Glutamatergic neuron (in vitro differentiated cells): ENCODE measurements at places on chromosomes 5 and 9.
A peak's percentile ranks its signal among the peaks of the same experiment; 100 is the strongest.

DNA sequence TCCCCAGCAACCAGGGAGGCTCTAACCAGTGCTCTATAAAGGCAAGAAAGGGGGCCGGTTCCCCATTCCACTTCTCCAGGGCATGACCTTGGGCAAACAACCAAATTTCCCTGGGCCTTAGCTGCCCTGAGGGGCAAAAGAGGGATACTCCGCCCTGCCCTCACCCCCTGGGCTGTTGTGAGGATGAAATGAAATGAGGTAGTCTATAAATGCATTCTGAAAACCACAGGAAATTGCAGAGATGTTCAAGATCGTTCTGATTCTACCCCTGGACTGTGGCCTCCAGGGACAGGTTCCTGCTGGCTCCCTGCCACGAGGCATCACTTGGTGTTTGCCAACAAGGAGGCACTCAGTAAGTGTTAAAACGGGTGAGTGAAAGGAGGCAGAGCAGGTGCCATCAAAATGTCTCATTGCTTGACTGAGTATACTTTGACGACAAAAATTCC is 5.7 kb downstream of the RAPGEF1 start:
- DNase-seq: no peak

- DNase-seq: no peak
Observed at GRCh38 chr5:55847837-55848236, 3.3 kb upstream of the IL31RA start.

GRCh38 chr9:32334112-32334511 is 50.3 kb upstream of the ACO1 start:
- no peak for DNase-seq

GRCh38 chr9:123753669-123754258 is 176.2 kb downstream of the DENND1A start:
- DNase-seq: no peak

GRCh38 chr5:172840432-172841154 is 6.5 kb downstream of the ERGIC1 start:
- DNase-seq: no peak

- DNase-seq: peak; percentile 17
Observed at GRCh38 chr9:114273461-114273881, 49.4 kb upstream of the ORM1 start.

GRCh38 chr9:130180516-130180915 is 8.3 kb downstream of the NCS1 start:
- DNase-seq: peak; percentile 15

DNA sequence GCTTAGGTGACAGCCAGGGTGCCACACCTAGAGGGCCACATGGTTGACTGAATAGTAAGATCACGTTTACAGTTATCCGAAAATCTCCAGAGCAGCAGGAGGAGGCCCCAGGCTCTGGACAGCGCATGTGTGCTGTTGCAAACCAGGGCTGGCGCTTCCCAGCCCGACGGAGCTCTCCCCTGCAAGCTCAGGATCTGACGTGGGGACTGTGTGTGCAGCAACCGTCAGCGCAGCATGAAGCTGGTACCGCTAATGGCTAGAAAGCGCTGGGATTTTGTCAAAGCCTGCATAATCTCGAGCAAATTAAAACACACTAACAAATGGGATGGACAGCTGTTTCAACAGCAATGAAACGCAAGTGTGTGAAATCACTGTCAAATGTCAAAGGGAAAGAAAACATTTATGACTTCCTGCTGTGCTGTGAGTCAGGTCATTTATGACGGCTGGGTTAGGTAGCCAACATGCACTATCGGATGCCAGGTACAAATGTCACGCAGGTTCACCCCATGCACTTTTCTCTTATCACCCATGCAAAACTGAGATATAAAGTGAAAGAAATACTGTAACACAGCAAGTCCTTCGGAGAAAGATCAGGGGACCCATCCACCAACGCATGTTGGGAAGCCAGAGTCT is 7.5 kb downstream of the SURF4 start:
- DNase-seq: no peak

DNA sequence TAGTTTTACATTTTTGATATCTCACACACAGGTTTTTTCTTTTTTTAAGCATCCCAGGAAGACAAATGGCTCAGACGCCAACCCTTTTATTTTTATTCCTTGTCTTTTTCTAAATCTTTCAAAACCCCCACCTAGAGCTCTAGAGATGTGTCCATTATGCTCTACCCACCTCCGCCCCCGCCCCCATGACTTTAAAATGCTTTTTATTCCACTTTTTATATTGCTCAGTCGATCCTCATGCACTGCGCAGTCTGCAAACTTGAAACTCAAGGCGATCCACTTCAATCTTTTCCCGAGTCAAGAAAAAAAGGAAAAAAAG is 411 bp upstream of the MAT2B start:
- no peak for DNase-seq

DNA sequence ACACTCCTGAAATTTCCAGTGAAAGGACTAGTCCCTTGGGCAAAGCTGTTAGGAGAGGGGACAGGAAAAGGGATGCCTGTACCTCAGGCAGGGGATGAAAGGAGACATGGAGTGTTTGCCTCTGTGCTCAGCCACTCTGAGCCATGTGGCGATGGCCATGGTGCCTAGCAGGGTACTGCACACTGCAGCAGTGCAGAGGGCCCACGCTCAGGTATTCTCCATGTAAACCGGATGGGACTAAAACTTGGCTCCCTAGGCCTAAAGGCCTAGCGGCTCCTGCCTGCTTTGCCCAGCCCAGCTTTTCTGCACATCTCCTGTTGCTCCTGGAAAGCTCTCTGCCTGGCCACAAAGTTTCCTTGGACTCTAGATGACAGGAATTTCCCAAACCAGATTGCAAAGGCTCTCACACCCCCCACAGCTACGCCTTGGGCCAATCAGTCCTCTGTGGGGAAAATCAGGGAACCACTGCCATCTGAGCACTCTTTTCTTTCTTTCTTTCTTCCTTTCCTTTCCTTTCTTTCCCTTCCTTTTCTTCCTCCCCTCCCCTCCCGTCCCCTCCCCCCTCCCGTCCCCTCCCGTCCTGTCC is 44.3 kb downstream of the HABP4 start:
- DNase-seq: no peak

GRCh38 chr9:126615245-126615790 is 1.6 kb downstream of the LMX1B start:
- DNase-seq: peak; percentile 43

- DNase-seq: no peak
Observed at GRCh38 chr5:1285883-1286291, 9.0 kb downstream of the TERT start.

- no peak for DNase-seq
Observed at GRCh38 chr9:97987487-97987886, 4.3 kb downstream of the ANP32B start.

DNA sequence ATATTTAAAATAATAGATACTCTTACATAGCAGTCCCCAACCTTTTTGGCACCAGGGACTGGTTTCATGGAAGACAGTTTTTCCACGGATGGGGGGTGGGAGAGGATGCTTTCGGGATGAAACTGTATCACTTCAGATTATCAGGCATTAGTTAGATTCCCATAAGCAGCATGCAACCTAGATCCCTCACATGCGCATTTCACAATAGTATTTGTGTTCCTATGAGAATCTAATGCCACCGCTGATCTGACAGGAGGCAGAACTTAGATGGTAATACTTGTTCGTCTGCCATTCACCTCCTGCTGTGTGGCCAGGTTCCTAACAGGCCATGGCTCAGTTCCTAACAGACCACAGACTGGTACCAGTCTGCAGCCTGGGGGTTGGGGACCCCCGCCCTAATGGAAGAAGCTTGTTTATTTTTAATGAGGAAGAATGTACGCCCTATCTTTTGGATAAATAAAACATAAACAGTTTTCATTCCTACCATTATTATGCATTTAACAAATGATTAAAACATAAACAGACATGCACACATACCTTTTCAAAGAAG is 187.7 kb downstream of the ZSWIM6 start:
- DNase-seq: no peak

- DNase-seq: no peak
Observed at GRCh38 chr9:95017062-95017461, 290.6 kb downstream of the AOPEP start.

GRCh38 chr5:153799466-153799865 is 239.2 kb downstream of the FAM114A2 start:
- DNase-seq: no peak

DNA sequence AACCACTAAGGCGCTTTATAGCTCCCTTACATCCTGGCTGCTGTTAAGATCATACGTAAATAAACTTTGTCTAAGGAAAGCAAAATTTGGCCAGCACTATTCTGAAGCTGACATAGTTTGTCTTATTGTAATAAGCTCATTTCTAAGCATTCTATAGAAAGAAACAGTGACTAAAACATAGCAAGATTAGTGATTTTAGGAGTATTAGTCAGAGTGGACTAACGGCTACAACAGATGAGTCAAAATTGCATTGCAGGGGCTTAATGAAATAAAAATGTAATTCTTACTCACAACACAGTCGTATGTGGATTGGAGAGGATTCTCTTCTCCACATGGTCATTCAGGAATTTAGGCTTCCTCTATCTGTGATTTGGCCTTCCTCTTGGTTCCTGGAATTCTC is 347.6 kb downstream of the GADD45G start:
- DNase-seq: no peak

DNA sequence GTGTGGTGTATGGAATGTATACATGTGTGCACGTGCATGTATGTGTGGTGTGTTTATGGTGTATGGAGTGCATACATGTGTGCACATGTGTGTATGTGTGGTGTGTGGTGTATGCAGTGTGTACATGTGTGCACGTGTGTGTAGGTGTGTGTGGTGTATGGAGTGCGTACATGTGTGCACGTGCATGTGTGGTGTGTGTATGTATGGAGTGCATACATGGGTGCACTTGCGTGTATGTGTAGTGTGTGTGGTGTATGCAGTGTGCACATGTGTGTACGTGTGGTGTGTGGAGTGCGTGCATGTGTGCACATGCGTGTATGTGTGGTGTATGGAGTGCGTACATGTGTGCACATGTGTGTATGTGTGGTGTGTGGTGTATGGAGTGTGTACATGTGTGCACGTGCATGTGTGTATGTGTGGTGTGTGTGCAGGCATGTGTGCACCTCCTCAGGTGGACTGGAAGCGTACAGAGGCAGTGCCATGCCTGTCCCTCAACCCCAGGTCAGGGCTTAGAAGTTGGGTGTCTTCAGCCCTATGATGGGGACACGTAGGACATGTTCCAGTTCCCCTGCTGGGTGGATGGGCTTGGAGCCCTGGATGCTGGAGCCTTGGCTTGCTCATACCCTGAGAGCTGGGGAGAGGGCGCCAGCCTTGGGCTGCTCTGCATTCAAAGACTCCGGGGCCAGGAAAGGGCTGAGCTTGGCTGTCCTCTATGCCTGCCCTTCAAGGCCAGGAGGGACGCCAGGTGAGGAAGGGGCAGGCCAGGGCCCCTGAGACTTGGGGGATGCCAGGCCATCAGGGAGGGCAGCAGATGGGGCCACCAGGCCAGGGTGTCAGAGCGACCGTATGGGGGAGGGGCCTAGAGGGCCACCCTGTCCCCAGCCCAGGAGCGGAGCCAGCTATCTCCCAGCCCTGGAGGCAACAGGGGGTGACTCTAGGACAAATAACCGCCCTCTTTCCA is 12.2 kb downstream of the MYMK start:
- DNase-seq: no peak

DNA sequence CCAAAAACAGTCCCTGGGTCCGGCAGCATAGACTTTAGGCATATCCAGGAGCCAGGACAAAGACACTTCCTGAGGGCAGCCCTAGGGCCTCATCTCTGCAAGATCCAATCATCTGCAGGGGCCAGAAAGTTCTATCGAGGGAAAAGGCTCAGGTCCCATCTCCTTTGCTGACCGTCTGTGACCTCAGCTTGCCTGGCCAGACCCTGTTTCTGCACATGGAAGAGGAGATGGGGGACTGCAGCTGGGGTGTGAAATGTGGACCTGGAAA is 51.0 kb upstream of the FCN1 start:
- no peak for DNase-seq

DNA sequence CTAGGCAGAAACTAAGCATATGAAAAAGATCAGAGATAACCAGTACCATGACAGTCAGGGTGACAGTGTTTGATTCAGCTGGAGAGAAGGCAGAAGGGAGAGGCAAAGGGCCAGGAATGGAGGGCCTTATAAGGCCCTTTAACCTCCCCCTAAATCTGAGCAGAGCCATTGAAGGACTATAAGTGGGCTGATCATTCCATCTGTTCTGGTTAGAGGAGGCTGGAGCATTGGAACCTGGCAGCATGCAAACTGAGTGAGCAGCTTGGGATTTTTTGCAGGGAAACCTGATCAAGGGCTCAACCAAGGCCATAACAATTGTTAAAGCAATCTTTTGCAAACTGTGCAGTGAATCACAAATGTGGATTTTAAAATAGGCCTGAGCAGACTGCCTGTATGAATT is 174.5 kb upstream of the DAP start:
- no peak for DNase-seq

GRCh38 chr5:68271124-68271523 is 55.6 kb downstream of the PIK3R1 start:
- DNase-seq: no peak

DNA sequence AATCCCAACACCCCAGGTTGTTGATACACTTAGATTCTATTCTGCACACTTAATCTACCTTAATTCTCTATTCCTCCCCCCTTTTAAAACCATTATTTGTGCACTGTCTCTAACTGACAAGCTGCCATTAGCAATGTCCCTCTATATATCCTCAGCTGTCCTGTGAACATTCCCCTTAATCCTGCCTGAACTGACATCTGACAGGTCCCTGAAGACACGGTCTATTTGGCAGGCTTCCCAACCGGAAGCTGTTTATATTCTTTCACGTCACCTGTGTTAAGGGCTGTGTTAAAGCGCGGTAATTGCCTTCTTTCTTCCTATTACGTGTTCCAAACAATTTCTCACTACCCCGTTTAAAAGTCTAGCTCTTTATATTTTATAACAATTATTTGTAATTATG is 277.3 kb downstream of the CDH9 start:
- peak; percentile 55 for DNase-seq

- DNase-seq: no peak
Observed at GRCh38 chr9:133063500-133064231, 1.9 kb downstream of the CEL start.

- DNase-seq: peak; percentile 60
Observed at GRCh38 chr5:170552621-170553115, 48.8 kb downstream of the KCNIP1 start.

- no peak for DNase-seq
Observed at GRCh38 chr5:119417891-119418605, 34.2 kb upstream of the HSD17B4 start.

GRCh38 chr9:2638871-2639673 is 17.5 kb downstream of the VLDLR start:
- DNase-seq: no peak

- DNase-seq: no peak
Observed at GRCh38 chr5:146209714-146210113, 6.3 kb downstream of the RBM27 start.
